ENCODE measurements at places on chromosomes 3 and 15. TPM values are rescaled to one million over a fixed set of nuclear protein-coding genes. Genes with fewer than 3 reads are reported as not detected.

GRCh38 chr3:45618081-45618509, 23.5 kb downstream of the LIMD1 start:
- no peak for DNase-seq

DNA sequence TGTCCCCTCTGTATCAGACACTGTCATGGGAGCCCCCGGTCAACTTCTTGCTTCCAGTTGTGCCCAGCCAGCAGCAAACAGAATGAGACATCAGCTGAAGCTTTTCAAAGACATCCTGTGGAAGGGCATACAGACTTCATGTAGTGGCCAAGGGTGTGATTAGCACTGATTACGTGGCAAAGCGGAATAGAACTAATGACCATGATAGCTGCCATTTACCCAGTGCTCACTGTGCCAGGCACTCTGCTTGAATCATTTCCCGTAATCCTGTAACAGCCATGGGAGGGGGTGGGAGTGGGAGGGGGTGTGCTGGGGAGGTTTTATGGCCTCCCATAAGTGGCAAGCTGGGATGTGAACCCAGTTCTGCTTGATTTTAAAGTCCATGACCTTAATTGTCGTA, 29.5 kb downstream of the LPP start:
- no peak for DNase-seq

GRCh38 chr15:62607643-62608042, 434.9 kb upstream of the TPM1 start:
- DNase-seq: no peak

LRRC31 gene
- not detected for total RNA-seq
